Putamen (tissue), 1 donor: ENCODE measurements at places on chromosomes 7 and 10.

GRCh38 chr10:26440088-26440470, 1.9 kb downstream of the APBB1IP start:
- no peak for DNase-seq

DNA sequence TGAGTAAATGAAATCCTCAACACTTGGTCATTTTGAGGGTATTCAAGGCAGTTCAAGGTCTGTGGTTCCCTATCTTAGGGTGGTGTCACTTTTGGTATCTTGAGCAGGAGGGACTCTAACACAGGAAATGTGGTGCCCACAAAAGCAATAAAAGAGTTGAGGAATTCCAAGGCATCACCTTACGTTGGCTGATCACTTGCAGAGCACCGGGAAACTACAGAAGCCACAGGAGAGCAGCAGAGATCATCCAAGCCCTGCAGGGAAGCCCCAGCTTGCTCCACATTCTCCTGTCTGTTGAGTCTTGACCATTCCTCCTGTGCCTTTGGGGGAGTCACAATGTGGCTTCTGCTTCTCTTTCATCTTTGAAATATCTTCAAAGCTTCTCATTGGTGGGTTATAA, 565.8 kb upstream of the ADARB2 start:
- DNase-seq, result no peak

DNA sequence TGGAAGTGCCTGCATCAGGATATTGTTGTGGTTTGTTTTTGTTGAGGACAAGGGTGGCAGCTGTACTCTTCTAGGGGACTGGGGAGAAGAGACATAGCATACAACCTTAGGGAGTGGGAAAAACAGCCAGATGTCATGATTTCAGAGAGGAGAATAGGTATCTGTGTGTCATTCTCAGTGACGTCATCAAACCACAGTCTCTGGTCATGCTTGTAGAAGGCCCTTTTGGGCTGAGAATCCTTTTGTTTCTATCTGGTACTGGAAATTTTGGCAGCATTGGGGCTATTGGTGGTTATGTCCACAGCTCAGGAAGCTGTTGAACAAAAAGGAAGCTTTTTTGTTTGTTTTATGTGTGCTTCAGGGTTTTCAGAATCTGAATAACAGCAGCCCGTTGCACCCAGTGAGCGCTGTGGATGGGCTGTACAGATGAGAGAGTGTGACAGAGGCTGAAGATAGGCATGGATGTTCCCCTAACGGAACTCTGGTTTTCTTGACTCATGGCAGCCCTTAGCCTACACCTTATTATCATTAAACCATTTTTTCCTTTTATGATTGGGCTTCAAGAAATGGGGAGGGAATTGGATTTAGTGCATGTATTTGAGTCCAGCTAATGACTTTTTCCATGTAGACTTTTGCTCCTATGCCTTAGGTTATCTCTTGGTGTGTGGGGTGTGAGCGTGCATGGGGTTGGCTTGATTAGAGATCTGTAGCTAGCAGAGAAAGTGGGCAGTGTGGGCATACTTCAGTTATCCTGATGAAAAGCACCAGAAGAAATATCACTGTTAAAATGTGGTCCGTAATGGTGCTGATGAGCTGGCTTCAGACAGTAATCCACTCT, 65.7 kb downstream of the SND1 start:
- no peak for DNase-seq

DNA sequence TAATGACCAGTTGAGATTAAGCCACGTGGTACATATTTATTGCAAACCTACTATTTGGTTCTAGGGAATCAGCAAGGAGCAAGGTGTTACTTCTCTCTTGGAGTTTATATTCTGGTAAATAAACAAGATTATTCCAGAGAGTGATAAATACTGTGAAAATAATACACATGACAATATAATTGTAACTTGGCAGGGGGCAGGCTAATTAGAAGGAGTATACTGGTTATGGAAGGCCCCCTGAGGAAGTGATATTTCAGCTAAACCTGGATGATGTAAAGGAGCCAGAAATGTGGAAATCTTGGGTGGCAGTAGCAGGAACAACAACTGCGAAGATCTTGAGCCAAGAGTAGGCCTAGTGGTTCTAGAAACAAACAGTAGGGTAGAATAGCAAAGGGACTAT, 111.8 kb downstream of the SDK1 start:
- DNase-seq, result no peak

DNA sequence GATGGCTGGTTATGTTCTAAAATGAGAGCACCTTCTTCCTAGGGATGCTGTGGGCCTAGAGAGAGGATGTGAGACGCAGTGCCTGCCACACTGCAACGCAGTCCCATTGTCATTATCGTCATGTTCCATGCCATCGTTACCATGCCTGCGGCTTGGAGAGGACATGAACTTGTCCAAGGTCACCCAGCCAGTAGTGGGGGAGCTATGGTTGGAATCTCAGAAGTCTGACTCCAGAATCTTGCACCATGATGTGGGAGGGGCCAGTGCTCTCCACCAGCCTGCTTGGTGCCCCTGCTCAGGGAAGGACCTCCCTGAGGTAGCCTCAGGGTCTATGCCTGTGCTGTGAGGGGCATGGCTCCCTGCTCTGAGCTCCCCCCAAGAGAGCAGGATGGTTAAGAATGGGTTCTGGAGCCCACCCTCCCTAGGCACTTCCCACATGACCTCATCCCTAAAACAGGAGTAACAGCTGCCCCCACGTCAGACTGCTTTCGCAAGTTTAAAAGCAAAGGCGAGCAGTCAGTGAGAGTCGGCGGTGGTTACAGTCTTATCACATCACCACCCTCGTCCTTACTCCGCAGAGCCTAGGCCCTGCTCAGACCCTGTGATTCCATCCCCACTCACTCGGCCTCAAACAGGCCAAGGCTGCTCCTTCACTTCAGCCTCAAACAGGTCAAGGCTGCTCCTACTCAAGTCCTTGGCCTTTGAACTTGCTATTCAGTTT, 50.4 kb downstream of the HABP2 start:
- no peak for DNase-seq

- DNase-seq, result no peak
These were observed 411.1 kb upstream of the MGMT start for GRCh38 chr10:129055986-129056385.

DNA sequence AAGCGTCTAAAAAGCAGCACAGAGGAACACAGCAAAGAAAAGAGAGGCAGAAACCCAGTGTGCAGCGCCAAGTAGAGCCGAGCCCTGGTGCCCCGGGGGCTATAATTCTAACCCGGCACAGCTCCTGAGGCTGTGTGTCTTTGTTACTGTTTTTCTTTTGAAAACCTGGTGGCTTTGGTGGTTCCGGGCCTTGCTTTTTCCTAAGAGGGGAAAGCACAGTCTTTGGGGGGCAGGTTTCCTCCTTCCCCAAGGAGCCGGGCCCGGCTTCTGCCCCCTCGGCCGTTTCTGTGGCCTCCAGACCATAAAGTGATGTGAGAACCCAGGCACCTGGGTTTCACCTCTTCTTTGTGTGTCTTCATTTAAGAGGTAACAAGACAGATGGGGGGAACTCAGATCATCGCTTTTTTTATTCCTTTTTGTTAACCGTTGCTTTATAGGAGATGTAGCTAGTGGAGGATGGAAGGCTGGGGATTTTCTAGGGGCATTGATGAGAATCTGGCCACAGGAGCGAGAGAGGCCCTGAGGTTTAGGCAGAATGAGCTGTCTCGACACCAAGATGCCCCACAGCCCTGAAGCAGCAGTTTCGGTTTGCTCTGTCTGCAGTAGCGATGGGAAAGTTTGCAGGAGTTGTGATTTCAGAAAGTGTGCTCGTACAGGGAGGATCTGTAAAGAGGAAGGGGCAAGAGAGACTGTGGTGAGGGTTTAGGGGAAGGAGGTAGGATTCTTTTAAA, 367.8 kb upstream of the GALNT17 start:
- no peak for DNase-seq

DNA sequence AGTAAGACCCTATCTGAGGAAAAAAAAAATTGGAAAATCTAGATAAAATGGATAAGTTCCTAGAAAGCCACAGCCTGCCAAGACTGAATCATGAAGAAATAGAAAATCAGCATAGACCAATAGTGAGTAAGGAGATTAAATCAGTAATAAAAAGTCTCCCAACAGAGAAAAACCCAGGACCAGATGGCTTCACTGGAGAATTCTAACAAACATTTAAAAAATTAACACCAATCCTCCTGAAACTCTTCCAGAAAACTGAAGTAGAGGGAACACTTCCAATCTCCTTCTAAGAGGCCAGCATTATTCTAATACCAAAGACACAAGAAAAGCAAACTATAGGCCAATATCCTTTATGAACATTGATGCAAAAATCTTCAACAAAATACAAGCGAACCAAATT, 8.8 kb upstream of the LIMK1 start:
- no peak for DNase-seq

DNA sequence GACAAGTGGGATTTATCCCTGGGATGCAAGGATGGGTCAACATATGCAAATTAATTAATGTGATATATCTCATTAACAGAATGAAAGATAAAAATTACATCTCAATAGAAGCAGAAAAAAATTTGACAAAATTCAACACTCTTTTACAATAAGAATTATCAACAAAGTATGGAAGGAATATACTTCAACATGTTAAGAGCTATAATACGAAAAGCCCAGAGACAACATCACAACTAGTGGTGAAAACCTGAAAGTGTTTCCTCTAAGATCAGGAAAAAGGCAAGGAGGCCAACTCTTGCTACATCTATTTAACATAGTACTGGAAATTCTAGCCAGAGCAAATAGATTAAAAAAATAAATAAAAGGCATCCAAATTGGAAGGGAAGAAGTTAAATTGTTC, 970.0 kb upstream of the POT1 start:
- no peak for DNase-seq

- no peak for DNase-seq
These were observed 103.2 kb downstream of the IQUB start for GRCh38 chr7:123431075-123431614.

GRCh38 chr7:135160098-135160857, 10.2 kb downstream of the CYREN start:
- DNase-seq, result no peak

DNA sequence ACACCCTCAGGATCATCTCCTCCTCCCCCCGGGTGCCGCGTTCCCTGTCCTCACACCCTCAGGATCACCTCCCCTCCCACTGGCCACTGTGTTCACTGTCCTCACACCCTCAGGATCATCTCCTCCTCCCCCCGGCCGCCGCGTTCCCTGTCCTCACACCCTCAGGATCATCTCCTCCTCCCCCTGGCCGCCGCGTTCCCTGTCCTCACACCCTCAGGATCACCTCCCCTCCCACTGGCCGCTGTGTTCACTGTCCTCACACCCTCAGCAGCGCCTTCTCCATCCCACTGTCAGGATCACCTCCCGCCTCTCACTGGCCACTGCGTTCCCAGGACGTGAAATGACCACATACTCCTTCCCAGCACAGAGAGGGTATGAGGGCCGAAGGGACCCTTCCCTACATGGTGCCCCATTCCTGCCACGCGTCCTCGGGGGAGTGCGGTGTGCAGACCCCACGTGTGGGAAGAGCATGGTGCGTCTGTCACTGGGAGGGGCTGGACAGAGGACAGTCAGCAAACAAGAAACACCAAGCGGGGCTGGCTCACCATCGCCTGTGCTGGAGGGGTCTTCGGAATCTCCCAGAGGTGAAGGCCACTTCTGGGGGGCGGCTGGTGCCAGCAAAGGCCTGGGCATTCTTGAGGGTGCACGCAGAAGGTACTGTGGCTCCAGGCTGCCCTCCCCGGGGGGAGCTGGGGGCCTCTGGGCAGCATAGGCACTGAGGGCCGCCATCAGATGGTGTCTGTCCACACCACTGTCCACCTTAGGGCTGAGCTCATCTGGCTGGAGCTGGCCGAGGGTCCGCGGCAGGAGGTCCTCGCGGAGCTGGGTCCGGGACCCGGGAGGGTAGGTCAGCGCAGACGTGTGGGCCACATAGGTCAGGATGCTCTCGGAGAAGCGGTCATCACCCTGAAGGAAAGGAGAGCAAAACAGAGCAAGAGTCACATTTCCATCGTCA, 421.0 kb downstream of the PTPRN2 start:
- DNase-seq, result no peak

- DNase-seq, result no peak
These were observed 52.5 kb downstream of the PROSER2 start for GRCh38 chr10:11875494-11876281.

DNA sequence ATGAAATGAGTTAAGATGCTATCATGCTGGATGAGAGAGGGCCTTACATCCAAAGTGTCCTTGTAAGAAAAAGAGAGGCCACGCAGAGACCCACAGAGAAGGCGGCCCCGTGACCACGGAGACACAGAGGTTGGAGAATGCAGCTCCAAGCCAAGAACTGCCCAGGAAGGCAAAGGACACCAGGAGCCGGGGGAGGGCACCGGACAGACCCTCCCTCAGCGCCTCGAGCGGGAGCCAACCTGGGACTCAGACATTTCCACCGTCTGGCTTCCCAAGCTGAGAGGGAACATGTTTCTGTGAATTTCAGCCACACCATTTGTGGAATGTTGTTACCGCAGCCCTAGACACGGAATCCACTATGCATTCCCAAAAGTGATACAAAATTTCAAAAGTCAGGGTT, 22.9 kb downstream of the TCERG1L start:
- DNase-seq, result no peak

GRCh38 chr7:156589808-156590207, 50.8 kb upstream of the RNF32 start:
- DNase-seq, result peak; percentile 50

DNA sequence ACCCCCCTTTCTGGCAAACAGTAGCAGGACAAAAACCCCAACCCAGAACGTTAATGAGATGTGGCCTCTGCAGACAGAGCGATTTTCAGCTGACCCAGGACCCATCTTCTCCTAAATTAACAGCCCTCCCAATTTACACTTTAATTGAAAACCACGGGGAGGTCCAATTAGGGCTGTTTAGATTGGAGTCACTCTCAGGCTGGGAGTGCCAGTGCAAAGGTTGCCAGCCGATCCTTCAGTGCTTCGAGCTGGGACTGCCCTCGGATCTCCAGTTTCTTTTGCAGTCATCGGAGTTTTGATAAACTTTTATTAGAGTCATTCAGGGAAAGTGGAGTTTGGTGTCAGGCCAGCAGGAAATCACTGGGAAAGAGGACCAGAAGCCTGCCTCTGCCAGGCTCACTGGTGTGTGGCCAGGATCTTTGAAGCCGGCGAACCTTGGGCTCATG, 108.0 kb downstream of the DOCK1 start:
- DNase-seq, result no peak

GRCh38 chr7:38507384-38507783, 123.8 kb downstream of the AMPH start:
- no peak for DNase-seq

GRCh38 chr10:127427926-127428325, 121.2 kb upstream of the NPS start:
- no peak for DNase-seq

DNA sequence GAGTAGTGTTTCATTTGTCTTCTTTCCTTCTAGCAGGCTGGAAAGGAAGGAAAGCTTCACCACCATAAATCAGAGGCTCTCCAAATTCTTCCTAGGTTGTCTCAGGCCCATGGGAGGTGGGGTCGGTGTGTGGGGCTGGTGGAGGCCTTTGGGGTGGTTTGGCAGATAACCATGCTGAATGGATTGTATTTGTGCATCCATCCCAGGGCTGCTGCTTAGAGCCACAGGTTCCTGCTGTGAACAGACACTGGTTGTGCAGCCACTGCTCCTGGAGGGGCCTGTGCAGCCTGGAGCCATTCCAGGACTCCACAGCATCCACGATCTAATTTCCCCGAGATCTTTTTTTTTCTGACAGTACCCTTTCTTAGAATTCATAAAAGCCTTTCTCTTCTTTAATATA, 741.8 kb downstream of the SUGCT start:
- DNase-seq, result no peak
